LHCN-M2 (cell line): ENCODE measurements at places on chromosomes 5 and 9. TPM values are rescaled to one million over a fixed set of nuclear protein-coding genes. Genes with fewer than 3 reads are reported as not detected.

- DNase-seq: no peak
These were observed 35.2 kb downstream of the NCS1 start for GRCh38 chr9:130207241-130207992.

- peak; percentile 55 for DNase-seq
These were observed 1.9 kb upstream of the CNTFR start for GRCh38 chr9:34591248-34591916.

The ARL14EPL gene
- 0.40 TPM in 1 of 2 replicates, not detected in the other for total RNA-seq

DNA sequence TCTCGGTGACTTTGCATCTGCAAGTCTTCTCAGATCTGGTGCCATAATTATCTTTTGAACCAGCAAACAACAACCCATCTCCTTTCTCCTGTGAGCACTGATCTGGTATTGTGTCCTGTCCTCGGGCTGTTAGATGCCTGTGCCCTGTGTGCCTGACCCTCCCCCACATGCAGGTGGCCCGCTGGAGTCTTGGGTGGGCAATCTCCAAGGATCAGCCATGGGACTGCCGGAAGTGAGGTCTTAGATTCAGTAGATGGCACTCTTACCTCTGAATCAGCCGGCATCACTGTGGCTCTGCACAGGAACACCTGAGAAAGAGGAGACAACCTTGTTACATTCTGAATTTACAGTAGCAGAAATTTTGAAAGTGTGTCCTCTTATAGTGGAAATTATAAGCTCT is 172.4 kb downstream of the IRX2 start:
- DNase-seq: no peak

The FBN2 gene
- total RNA-seq: 25.4 and 27.4 TPM in 2 replicates

- no peak for DNase-seq
These were observed 229.1 kb downstream of the ESM1 start for GRCh38 chr5:54756301-54756700.

The TEX48 gene
- total RNA-seq: not detected in 2 replicates

DNA sequence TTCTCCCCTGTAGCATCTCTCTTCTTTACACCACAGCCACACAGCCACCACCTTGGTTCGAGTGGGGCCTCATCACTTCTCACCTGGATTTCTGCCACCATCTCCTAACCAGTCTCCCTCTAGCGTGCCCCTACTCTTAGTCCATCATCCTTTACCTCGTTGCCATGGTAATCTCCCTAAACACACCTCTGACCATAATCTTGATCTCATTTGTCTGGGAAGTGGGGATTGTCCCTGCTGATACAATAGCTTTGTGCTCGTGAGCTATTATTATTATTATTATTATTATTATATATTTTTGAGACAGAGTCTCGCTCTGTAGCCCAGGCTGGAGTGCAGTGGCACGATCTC is 76.5 kb upstream of the HSPA9 start:
- DNase-seq: no peak

The LCN15 gene
- not detected in 2 replicates for total RNA-seq

The SNX2 gene
- total RNA-seq: 42.7 and 49.1 TPM in 2 replicates

The MYORG gene
- total RNA-seq: 1.2 and 1.5 TPM in 2 replicates

- DNase-seq: no peak
These were observed 32.8 kb upstream of the DAP start for GRCh38 chr5:10793785-10794184.

DNA sequence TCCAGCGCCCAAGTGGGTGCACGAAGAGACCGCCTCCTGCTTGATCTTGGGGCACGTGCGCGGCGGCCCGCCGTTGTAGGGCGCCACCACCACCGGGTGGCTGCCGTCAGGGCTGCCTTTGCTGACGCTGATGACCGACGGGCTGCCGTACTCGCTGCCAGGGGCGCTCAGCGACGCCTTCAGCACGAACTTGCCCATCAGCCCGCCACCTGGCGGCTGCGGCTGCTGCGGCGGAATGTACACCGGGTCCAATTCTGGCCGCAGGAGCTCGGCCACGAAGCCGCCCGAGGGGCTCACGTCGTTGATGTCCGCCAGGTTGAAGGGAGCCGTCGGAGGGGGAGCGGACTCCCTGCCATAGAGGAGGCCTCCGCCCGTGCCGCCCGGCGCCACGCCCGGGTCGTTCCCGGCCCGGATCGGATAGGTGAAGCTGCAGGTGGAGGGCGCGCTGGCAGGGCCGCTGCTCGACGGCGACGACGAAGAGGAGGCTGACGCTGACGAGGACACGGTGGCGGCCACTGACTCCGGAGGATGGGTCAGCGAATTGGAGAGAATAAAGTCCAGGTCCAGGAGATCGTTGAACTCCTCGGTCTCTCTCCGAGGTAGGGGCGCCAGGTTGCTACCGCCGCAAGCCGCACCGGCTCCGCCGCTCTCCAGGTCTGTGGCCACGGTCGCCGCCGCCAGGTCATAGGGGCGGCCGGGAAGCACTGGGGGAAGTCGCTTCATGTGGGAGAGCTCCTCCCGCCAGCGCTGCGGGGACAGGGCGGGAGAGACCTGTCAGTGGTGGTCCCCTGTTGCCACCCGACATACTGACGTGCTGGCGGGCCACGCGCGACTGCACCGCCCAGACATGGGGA is 1.8 kb downstream of the KLF4 start:
- no peak for DNase-seq

GRCh38 chr9:19156805-19157204 is 29.5 kb upstream of the PLIN2 start:
- no peak for DNase-seq

- peak; percentile 75 for DNase-seq
These were observed 27.7 kb downstream of the PTCD2 start for GRCh38 chr5:72347801-72348308.

DNA sequence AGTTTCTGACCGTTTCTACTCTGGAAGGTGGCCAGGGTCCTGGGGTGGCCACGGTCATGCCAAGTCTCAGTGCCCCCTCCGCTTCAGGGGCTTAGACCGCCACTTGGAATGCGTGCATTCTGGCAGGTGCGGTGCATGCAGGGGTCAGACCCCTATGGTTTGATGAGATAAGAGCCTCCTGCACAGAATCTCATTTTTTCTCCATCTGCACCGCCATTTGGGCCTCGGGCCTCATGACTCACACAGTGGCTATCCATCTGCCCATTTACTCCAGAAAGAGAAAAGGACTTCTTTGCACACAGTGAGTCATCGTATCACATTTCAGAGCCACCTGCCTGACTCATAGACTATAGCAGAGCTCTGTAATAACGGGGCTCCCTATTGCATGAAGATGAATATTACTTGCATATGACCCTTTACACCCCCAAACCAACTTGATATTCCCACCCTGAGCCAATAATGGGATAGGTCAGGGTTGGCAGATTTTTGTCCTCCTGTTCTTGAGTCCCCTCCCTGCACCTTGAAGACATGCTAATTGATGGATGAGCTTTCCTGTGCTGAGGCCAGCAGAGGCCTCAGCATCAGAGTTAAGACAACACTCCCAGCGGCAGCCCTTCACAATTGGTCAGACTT is 157.4 kb downstream of the NR3C1 start:
- peak; percentile 96 for DNase-seq

DNA sequence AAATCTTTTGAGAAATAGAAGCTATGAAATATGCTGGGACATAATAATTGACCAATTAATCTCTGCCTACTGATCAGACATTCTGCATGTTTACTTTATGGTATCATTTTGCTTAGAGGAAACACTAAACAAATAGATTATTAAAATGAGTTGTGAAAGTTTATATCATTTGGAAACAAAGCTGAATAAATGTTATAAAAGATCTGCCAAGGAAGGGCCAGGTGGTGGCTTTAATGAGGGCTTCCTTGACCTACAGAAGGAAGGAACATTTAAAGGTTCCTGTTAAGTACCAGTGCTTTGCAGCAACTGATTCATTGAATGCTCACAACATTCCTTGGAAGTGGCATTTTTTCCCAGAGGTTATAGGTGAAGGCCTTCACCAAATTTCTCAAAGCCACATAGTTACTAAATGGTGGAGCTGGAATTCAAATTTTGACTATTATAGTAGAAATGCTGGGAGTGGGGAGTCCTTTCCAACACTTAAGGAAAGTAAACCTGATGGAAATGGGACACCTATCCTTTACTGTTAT is 250.7 kb downstream of the GABRB2 start:
- DNase-seq: no peak

DNA sequence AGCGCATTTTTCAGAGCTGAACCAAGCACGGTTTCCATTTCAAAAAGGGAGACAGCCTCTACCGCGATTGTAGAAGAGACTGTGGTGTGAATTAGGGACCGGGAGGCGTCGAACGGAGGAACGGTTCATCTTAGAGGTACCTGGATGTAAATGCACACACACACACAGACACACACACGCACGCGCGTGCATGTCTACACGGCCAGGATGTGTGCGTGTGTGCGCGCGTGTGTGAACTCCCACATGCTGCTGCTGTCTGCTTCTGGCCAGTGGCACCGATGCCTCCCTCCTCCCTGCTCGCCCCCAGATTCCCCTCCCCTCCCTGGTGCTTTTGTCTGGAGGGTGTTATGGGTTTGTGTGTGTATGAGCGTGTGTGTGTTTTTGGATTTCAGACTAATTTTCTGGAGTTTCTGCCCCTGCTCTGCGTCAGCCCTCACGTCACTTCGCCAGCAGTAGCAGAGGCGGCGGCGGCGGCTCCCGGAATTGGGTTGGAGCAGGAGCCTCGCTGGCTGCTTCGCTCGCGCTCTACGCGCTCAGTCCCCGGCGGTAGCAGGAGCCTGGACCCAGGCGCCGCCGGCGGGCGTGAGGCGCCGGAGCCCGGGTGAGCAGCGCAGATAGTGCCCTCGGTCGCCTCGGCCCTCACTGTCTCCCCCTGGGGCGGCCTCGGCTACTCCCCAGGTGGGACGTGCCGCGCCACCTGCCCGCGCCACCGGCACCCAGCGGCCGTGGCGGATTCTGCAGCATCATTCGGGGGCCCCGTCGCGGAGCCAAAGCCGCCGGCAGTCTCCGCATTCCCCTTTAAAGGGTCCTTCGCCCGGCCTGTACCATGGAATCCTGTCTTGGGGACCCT is at the start of gene NTRK2:
NTRK2 (plus strand) TSS at position 442 of the 850 bp plus-strand sequence. CDS start 1,020 bp downstream, outside the sequence.
- DNase-seq: no peak

GRCh38 chr9:78064075-78064474 is 32.5 kb upstream of the GNAQ start:
- DNase-seq: no peak

DNA sequence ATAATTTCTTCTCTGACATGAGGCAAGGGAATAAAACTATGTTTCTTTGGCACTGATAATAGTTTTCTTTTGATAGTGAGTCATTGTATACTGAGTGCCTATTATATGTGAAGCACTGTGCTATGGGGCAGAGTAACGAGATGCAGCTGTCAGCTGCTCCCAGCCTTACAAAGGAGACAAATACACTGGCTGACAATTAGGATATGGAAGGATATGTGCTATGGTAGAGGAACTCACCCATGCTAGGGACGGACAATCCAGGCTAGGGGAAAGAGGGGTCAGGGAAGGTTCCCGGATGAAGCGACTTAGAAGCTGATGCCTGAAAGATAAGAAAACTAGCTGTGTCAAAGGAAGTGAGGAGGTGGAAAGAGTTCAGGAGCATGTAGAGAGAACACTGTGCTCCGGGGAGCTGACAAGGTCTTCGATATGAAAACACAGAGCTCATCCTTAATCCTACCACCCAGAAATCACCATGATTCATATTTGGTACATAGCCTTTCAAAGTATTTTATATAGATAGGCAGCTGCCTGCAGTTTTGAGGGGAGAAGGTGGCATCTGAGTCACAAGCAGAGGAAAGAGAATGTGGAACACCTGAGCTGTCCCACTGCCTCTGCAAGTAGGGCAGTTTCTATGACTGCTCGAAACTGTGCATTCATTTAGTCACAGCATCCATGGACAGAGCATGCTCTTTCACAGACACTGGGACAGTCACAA is 12.1 kb downstream of the BSPRY start:
- DNase-seq: peak; percentile 65

The PRPF4 gene
- 49.3 and 51.0 TPM in 2 replicates for total RNA-seq

DNA sequence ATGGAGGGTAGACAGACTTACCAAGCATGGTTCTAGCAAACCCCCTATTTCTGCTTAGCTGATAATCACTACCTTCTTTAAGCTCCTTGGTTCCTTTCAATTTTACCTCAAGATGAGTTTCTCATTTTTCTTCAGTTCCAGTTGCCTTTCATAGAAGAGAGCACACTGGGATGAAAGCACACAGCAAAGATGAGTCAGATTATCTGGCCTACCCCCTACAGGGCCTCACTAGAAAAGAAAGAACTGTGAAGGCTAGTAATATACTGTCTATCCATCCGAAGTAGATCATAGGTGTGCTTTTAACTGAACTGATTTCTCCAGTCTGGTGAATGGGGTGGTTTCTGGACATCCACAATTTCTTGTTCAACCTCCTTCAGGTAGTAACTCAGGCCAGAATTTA is 122.5 kb downstream of the TRPM3 start:
- DNase-seq: peak; percentile 37

GRCh38 chr9:95552814-95553546 is 36.2 kb upstream of the PTCH1 start:
- no peak for DNase-seq

DNA sequence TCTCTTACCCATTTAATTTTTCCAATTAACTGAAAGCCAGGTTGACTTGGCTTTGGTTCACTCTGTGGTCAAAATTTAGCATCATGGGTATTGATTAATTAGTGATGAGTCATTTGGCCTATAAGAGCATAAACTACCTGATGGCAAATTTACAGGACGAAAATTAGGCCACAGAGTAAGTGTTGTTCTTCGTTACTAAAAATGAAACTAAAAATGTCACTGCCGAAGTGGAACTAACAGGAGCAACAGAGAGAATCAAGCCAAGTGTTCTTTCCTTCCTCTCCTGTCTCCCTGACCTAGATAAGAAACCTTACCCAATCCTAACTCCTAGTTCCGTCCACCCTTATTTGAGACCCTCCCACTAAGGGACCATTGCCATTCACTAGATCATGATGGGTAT is 176.9 kb downstream of the RAB3C start:
- peak; percentile 6 for DNase-seq

The ITGA1 gene
- 4.3 and 14.8 TPM in 2 replicates for total RNA-seq

The ZFP37 gene
- total RNA-seq: 3.3 and 4.9 TPM in 2 replicates

DNA sequence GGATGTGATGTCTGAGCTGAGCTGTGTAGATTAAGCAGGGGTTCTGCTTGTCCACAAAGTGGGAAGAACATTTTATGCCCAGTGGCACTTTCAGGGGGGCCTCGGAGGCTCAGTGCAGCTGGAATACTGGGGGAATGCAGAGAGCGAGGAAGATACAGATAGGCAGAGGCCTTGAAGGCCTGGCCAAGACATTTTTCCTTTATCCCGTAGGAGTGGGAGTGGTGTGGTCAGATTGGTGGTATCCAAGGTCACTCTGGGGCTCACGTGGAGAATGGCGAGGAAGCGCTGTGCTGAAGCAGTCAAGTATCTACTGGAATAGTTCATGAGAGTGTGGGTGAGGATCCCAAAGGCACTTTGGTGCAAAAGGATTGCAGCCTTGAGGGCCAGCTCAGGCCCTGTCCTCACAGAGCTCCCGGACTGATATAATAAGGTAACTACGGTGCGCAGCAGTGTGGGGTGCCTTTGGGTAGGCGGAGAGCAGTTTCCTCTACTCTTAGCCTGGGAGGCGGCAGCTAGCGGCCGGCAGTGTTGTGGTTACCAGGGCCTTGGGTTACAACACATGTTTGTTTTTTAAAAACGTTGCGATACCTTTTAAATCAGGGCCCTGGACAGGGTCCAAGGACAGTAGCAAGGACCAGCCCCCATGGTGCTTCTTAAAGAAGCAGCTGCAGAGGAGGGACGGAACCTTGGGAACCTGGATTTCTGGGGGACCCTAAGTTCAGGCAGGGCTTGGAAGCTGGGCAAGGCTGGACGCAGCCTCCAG is 10.8 kb upstream of the CCDC69 start:
- peak; percentile 29 for DNase-seq
